ENCODE measurements at places on chromosomes 7 and 10. TPM values are rescaled to one million over a fixed set of nuclear protein-coding genes. Genes with fewer than 3 reads are reported as not detected.
A peak's percentile ranks its signal among the peaks of the same experiment; 100 is the strongest.

- no peak for DNase-seq
These were observed 167.7 kb downstream of the PKD1L1 start for GRCh38 chr7:47780555-47780954.

ZNF425 gene
- total RNA-seq = 1.9 TPM

DNA sequence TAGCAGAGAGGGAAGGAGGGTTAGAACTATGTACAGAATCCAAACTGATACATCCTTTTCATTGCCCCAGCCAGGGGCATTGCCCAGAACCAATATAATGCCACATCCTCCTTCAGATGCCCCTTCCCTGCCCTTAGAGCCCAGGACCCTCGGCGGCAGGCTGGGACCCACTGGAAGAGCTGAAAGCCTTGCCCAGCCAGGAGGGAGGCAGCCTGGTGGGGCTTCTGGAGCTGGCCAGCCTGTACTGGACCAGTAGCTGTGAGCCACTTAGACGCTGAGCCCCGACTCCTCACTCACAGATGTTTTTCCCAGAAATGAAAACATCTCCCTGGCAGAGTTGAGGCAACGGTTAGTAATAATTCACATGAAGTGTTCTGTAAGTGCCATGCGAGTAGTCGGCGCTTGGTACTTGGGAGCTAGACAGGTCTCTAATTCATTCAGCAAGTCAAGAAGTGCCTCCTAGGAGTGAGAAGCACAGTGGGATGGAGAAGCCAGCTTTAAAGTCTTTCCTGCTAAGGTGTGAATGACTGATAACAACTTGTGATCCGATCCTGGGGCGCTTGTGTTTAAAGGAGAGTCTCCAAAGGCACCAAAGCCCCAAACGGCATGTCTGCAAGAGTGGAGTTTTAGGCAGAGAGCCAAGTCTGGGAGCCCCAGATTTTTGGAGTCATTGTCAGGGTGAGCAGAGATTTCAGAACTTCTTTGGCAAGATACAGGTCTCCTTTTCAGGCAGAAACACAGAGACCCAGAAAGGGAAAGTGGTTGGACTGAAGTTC lies 9.8 kb downstream of the VSIR start:
- no peak for DNase-seq

- no peak for DNase-seq
These were observed 107.7 kb downstream of the C10orf105 start for GRCh38 chr10:71611709-71612422.

PAX2 gene
- total RNA-seq = 0.07 TPM

- DNase-seq = peak; percentile 25
These were observed 526 bp downstream of the ZNF248 start for GRCh38 chr10:37856881-37857286.

ODAD2 gene
- total RNA-seq = 53.3 TPM

DNA sequence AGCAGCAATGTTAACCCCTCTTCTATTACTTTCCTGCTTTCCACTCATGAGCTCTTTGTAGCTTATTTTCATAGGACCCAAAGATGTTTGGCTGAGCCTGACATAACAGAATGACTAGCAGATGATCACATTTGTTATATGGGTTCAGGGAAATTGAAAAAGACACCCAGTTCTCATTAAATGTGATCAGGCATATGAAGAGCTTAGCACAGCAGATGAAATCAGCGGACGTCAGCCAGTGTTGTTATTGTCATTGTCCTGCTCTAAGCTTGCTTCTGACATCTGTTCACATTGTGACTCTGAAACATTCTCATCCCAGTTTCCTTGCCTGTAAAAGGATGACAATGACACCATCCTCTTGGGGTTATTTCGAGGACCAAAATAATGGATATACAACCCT lies 43.5 kb downstream of the FAM241B start:
- DNase-seq = no peak

DNA sequence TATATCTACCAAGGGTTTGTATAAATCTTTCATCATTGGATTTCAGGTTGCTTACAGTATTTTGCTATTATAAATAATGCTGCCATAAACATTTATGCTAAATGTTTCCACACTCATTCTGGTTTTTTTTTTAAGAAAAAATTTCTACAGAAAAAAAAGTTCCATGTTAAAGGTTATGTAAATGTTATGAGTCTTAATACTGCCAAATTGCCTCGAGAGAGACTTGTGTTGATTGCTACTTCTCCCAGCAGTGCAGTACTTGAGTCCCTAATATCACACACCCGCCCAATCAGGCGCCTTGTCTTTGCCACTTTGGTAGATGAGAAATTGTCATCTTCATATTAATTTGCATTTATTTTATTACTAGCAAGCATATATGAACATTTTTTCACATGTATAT lies 96.7 kb upstream of the TMEM26 start:
- no peak for DNase-seq

GRCh38 chr7:105352901-105353668 lies 35.6 kb downstream of the SRPK2 start:
- no peak for DNase-seq

CHRM2 gene
- total RNA-seq = not detected

- no peak for DNase-seq
These were observed 89.8 kb downstream of the MBL2 start for GRCh38 chr10:52682766-52683165.

LSM8 gene
- 103 TPM for total RNA-seq

- DNase-seq = no peak
These were observed 23.7 kb upstream of the ITGA8 start for GRCh38 chr10:15743443-15743842.

DNA sequence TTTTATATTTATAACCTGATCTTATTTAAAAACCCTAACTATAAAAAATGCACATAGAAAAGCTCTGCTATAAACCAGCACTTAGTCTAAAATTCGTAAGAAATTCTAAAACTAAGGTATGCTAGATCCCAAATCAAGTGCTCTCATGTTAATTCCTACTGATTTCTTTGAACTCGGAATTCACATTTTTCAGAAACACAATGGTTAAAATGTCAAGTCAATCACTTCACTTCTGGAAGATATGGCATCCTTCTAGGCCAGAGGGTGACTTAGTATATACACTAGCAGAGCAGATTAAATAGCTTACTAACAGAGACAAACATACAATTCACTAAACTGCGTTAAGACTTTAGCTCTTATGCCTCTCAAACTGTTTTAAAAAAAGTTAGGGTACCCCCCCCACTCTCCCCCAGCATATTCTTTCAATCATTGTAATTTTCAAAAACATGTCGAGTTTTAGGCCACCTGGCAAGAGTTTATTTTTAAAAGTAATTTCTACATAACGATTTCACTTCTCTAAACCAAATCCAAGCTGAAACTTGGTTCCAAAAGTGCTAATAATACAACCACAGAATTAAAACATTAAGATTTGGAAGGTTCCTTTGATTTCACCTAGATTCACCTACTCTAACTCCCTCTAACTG lies 129.4 kb downstream of the NRBF2 start:
- DNase-seq = no peak

DPYSL4 gene
- total RNA-seq = 18.4 TPM

KLLN gene
- total RNA-seq = 0.41 TPM

RAB18 gene
- total RNA-seq = 79.9 TPM

DNA sequence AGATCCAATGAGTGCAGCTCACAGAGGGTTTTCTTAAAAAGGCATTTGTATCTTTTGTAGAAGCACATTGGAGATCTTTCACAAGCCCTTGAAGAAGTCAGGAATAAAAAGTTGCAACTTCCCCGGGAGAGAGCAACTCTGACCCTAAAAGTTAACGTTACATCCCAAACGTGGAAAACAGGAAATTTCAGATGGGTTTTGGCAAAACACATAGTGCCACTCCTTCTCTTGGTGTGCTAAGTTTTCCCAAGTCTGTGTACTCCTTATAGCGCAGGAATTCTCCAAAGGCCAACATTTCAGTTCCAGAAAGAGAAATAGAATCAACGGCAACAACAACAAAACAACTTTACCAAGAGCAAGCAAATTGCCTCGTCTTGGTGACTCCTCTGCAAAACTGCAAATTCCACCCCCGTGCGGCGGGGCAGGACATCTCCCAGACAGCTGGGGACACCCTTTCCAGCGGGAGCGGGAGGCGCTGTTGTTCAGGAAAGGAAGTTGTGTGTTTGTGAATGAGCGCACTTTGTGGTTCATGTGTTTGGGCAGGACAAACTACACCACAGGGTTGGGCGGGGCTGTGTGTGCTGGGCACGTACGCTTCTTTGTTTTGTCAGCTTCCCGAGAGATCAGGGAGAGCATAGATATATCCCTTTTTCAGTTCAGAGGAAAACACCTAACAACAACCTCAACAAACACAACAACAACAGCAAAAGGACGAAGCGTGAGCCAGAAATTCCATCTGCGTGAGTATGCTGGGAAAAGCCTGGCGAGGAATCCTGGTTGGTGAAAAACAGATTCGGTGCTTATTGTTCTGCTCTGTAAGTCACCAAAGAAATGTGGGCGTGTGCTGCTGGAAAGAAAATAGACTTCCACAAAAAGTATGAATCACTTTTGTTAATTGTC lies 294.7 kb upstream of the PITRM1 start:
- DNase-seq = peak; percentile 97

DNA sequence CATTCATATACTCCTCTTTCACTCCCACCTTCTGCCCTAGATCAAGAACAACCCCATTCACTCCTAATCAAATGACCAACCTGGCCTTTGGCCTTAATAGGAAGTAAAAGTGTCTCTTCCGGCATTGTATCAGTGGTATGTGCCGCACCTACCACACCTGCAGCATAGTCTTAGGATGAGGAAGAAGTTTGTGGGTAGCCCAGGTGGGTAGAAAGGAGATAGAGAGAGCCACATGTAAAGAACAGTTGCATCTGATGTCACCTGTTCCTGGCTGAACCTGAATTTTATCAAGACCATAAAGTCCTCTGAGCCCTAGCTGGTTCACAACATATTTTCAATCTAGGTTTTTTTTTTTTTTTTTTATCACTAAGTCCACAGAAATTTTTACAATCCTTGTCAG lies 55.5 kb upstream of the PTPN12 start:
- no peak for DNase-seq

FAM24B gene
- not detected for total RNA-seq

GSTO2 gene
- 0.38 TPM for total RNA-seq

CALHM1 gene
- total RNA-seq = not detected

PTF1A gene
- total RNA-seq = not detected

Measured in A172 (cell line).